Mesothelial cell of epicardium (in vitro differentiated cells): ENCODE measurements at places on chromosomes 3 and 15. TPM values are rescaled to one million over a fixed set of nuclear protein-coding genes. Genes with fewer than 3 reads are reported as not detected.
A peak's percentile ranks its signal among the peaks of the same experiment; 100 is the strongest.

GRCh38 chr3:1191026-1191425 lies 98.2 kb downstream of the CNTN6 start:
- H3K27ac ChIP-seq = no peak overlapping the region
- H3K27me3 ChIP-seq = no peaks in the 10 kb centered on the region
- no peak for DNase-seq
- H3K4me1 ChIP-seq = peaks cover 9% of the 10 kb centered on the region
- no peak overlapping the region for H3K4me3 ChIP-seq

GRCh38 chr3:156666073-156666472 lies 8.3 kb upstream of the TIPARP start:
- peaks cover 6% of the 10 kb centered on the region for H3K4me1 ChIP-seq
- DNase-seq = no peak
- H3K4me3 ChIP-seq = no peak overlapping the region
- H3K27ac ChIP-seq = no peak overlapping the region
- H3K36me3 ChIP-seq = no peaks in the 10 kb centered on the region

NPAP1 gene
- 0.47 to 0.60 TPM (median 0.51 TPM) in 3 replicates for total RNA-seq

UACA gene
- 64.6 to 70.3 TPM (median 68.5 TPM) in 3 replicates for total RNA-seq

DNA sequence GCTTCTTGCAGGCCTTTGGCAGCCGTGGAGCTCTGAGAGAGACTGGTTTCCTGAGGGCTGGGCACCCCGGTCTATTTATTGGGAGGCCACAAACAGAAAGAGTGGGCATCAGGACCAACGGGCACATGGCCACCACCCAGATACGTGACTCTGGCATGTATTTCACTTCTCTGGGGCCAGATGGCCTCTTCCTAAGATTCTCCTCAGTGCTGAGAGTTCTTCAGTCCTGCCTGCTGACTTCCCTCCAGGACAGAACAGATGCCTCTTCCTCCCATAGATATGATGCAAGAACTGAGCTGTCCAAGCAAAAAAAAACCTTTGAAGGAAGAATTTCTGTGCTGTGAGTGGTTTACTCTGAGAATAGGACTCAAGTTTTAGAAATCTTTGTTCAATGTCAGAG lies 107.7 kb downstream of the IGF2BP2 start:
- no peak overlapping the region for H3K4me3 ChIP-seq
- DNase-seq = no peak
- peaks cover 50% of the 10 kb centered on the region for H3K4me1 ChIP-seq
- no peaks in the 10 kb centered on the region for H3K27me3 ChIP-seq

DNA sequence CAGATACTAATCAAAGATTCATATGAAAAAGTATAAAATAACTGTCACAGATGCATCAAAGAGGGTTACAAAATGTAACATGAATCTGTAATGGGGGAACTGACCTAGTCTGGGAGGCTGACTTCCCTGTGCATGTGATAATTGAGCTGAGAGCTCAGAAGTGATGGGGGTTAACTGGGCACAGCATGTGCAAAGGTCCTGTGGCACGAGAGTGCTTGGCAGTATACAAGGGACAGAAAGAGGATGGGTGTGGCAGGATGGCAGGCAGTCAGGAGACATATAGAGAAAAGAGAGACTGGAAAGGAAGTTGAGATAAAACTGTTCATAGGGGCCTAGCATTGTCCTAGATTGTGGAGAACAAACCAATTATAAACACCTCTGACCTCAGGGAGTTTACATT lies 47.8 kb upstream of the IREB2 start:
- H3K36me3 ChIP-seq = no peaks in the 10 kb centered on the region
- H3K4me3 ChIP-seq = no peak overlapping the region
- DNase-seq = no peak
- H3K27me3 ChIP-seq = peaks cover 7% of the 10 kb centered on the region

DNA sequence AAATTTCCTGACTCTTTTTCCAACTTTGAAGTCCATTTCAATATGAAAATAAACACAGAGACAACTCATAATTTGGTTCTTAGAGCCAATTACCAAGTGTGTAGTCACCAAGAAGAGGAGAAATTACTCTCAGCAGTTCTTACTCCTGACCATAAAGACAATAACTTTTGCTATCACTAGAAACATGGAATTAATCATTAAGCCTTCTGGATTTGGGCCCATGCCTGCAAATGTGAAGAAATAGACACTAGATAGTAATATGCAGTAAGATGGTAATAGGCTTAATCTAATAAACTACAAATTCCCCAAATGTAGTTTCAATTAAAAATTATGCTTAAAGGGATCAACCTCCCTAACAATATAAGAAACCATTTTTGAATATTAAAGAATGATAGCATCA lies 185.1 kb upstream of the AGTR1 start:
- peaks cover 3% of the 10 kb centered on the region for H3K27me3 ChIP-seq
- no peak for DNase-seq
- peaks cover 12% of the 10 kb centered on the region for H3K4me1 ChIP-seq
- no peaks in the 10 kb centered on the region for H3K36me3 ChIP-seq
- H3K27ac ChIP-seq = no peak overlapping the region
- no peak overlapping the region for H3K4me3 ChIP-seq

DNA sequence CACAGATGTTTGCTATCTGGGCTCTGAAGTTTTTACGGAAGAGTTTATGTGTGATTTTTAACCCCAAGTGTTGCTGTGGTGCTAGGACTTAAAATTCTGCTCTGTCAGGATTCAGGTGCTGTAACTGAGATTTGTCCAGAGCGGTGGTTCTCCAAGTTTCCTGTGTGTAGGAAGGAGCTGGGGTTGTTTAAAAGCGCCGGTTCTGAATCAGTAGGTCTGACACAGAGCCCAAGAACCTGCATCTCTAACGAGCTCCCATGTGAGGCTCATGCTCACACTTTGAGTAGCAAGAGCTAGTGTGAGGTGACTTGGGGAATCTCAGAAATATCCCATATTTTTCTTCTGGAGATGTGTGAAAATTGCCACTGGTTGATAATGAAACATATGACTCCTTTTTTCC lies 325.5 kb downstream of the SATB1 start:
- no peaks in the 10 kb centered on the region for H3K27me3 ChIP-seq
- peaks cover 13% of the 10 kb centered on the region for H3K36me3 ChIP-seq
- no peak overlapping the region for H3K27ac ChIP-seq
- H3K4me3 ChIP-seq = no peak overlapping the region

DNA sequence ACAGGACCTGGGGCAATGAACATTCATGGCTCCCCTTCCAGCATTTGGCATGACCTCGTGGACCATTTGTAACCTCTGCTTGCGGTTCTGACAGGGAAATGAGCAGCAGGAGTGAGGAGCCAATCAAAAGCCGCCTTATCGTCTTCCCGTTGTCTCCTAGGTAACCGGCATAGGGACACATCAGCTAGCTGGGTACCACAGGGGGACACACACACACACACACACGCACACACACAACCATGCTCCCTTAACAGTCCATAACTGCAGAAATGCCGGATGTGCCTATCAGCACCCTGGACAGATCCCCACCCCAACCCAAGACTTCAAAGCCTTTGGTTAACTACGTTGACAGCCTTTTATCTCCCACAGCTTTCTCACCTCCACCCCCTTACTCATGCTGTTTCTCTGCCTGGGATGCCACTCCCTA lies 53.4 kb upstream of the CCDC174 start:
- H3K36me3 ChIP-seq = no peaks in the 10 kb centered on the region
- H3K27me3 ChIP-seq = peaks cover 81% of the 10 kb centered on the region
- no peak overlapping the region for H3K27ac ChIP-seq
- peak; percentile 72 for DNase-seq

DNA sequence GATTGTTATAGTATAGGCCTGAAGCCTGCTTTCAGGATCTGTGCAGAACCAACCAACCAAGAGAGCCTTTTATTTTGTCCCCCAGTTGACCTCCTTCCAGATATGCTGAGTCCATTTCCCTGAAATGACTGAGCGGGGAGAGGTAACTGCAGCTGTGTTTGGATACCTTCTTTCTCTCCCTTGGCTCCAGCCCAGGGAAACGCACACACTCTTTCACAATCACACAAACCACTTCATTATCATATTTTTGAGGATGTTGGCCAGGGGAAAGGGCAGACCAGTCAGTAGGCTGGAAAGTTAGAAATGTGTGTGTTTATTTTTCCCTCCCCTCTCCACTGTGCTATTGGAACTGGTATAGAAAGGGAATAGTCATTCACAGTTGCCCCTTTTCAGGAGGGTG lies 417.7 kb upstream of the TBL1XR1 start:
- H3K4me1 ChIP-seq = peaks cover 50% of the 10 kb centered on the region
- no peak overlapping the region for H3K4me3 ChIP-seq
- H3K36me3 ChIP-seq = peaks cover 2% of the 10 kb centered on the region
- DNase-seq = no peak
- no peaks in the 10 kb centered on the region for H3K27me3 ChIP-seq

DNA sequence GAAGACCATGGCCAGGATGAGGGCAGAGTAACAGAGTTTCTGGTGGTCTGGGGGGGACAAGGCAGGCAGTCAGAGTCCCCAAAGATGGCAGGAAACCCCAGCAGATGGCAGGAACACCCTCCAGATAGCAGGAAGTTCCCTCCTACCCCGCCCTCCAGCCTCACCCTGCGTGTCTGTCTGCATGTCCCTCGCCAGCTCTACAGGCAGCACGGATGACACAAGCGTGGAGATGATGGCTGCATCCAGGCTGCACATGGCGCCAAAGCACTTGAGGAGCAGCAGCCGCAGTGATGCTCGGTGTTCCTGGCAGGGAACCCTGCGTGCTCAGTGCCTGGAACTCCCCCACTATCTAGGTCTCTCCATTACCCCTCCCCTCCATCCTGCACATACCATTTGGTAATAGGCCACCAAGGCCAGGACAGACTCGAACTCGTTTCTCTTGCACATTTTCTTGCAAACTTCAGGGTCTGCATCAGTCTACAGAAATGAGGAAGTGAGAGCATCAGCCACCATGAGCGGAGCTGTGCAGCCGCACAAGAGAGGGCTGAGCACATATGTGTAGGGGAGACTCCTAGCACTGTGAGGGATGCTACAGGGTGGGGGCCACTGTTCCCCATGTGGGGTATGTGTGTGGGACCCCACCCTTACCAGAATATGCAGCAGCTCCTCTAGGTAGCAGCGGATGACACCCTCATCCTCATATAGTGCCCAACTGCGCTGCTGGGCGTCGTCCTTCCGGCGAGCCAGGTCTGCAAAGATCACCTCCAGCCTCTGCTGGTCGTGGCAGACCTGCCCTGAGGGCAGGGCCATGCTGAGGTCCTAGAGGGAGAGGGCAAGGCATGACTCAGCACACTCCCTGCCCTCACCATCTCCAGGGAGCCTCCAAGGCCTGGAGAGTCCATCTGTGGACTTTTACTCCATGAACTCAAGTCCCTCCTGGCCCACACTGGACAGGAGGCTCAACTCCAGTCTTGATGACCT lies 6.0 kb downstream of the NCKIPSD start:
- H3K4me3 ChIP-seq = no peak overlapping the region
- no peak for DNase-seq
- no peak overlapping the region for H3K27ac ChIP-seq
- H3K27me3 ChIP-seq = no peaks in the 10 kb centered on the region
- peaks cover 32% of the 10 kb centered on the region for H3K36me3 ChIP-seq

GRCh38 chr3:123692041-123692440 lies 107.2 kb upstream of the HACD2 start:
- no peaks in the 10 kb centered on the region for H3K27me3 ChIP-seq
- H3K4me1 ChIP-seq = peaks cover 47% of the 10 kb centered on the region
- no peak for DNase-seq
- H3K36me3 ChIP-seq = no peaks in the 10 kb centered on the region

GRCh38 chr3:45280971-45281370 lies 54.9 kb upstream of the TMEM158 start:
- no peak for DNase-seq
- H3K27ac ChIP-seq = no peak overlapping the region
- H3K4me1 ChIP-seq = no peaks in the 10 kb centered on the region
- H3K4me3 ChIP-seq = no peak overlapping the region
- H3K36me3 ChIP-seq = no peaks in the 10 kb centered on the region
- H3K27me3 ChIP-seq = peaks cover 19% of the 10 kb centered on the region

NTRK3 gene
- 1.8 to 2.1 TPM (median 1.8 TPM) in 3 replicates for total RNA-seq

DNA sequence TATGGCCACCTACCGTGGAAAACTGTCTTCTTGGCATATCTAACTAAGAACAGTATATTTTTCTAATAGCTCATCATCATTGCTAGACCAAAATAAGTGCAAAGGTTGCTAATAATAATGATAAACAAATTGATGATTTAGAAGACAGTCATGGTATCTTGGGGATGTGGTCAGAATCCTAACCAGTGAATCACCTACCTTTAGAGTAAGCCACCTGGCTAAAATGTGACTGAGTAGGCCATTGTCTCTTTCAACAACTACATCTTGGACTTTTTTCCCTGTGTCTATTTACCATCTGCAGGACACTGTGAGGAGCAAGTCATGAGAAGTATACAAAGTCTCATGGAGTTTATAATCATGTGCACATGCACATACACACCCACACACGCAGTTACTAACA lies 273.5 kb upstream of the SEMA6D start:
- H3K4me1 ChIP-seq = peaks cover 8% of the 10 kb centered on the region
- no peak overlapping the region for H3K27ac ChIP-seq
- DNase-seq = no peak
- no peaks in the 10 kb centered on the region for H3K27me3 ChIP-seq

CHRNA5 gene
- 5.1 to 7.6 TPM (median 5.5 TPM) in 3 replicates for total RNA-seq

- H3K4me3 ChIP-seq = no peak overlapping the region
- peak overlapping the region; percentile 20 for H3K27ac ChIP-seq
Measured at GRCh38 chr15:85477730-85478129, 97.3 kb downstream of the AKAP13 start.

DNA sequence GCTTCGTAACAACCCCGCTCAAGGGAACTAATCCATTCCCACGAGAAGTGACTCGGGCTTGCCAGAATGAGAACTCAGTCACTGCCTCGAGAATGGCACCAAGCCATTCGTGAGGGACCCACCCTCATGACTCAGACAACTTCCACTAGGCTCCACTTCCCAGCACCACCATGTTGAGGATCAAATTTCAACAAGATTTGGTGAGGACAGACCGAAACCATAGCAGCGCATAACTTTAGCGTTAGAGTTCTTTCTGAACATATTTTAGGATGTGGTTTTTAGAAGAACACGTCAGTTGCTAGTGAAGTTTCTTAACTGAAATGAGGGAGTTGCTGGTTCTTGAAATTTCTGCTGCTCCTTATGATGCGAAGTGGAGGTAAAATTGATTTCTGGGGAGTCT lies 13.5 kb downstream of the PTPRG start:
- no peak overlapping the region for H3K27ac ChIP-seq
- H3K4me1 ChIP-seq = peaks cover 3% of the 10 kb centered on the region
- DNase-seq = no peak
- no peaks in the 10 kb centered on the region for H3K27me3 ChIP-seq

GNAT1 gene
- 0.27 to 0.98 TPM (median 0.55 TPM) in 3 replicates for total RNA-seq

DNA sequence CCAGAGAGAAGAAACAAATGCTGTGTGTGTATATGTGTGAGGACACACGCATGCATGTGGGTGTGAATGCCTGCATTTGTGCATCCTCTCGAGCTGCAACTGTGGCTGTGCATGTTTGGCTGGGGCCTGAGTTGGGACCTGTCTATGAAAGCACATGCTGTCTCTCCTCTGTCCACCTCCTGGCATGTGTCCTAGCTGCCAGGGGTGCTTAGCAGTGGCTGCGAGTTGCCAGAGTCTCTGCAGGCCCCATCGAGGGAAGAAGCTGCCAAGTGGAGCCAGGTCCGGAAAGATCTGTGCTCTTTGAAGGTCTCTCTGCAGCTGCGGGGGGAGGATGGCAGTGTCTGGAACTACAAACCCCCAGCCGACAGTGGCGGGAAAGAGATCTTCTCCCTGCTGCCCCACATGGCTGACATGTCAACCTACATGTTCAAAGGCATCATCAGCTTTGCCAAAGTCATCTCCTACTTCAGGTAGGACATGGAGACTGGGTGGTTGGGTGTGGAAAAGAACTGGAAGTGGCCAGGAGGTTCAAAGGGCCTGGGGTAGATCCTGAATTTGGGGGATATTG lies 30.7 kb downstream of the NR1I2 start:
- H3K27me3 ChIP-seq = peaks cover 57% of the 10 kb centered on the region
- no peak overlapping the region for H3K4me3 ChIP-seq
- peaks cover under 1% of the 10 kb centered on the region for H3K4me1 ChIP-seq
- no peak for DNase-seq
- H3K27ac ChIP-seq = no peak overlapping the region

RTF1 gene
- 58.1 to 66.9 TPM (median 63.5 TPM) in 3 replicates for total RNA-seq

AMIGO3 gene
- 0.78 to 0.95 TPM in 2 of 3 replicates, not detected in the other for total RNA-seq
